Caco-2 (cell line): ENCODE measurements at places on chromosomes 6 and 20. TPM values are rescaled to one million over a fixed set of nuclear protein-coding genes. Genes with fewer than 3 reads are reported as not detected.

SAPCD1 gene
- total RNA-seq = 6.4 and 13.0 TPM in 2 replicates

COL10A1 gene
- not detected in 2 replicates for total RNA-seq

NOTCH4 gene
- 0.30 and 0.43 TPM in 2 replicates for total RNA-seq

NMBR gene
- not detected in 2 replicates for total RNA-seq

FAM209B gene
- total RNA-seq = not detected in 2 replicates

- no peaks in the 10 kb centered on the region for H3K27me3 ChIP-seq
- H3K4me3 ChIP-seq = no peak overlapping the region
- no peak overlapping the region for H3K27ac ChIP-seq
- no peaks in the 10 kb centered on the region for H3K36me3 ChIP-seq
- DNase-seq = no peak
- H3K4me1 ChIP-seq = no peaks in the 10 kb centered on the region
These were observed 203.6 kb downstream of the GJA1 start for GRCh38 chr6:121639021-121639420.

DNA sequence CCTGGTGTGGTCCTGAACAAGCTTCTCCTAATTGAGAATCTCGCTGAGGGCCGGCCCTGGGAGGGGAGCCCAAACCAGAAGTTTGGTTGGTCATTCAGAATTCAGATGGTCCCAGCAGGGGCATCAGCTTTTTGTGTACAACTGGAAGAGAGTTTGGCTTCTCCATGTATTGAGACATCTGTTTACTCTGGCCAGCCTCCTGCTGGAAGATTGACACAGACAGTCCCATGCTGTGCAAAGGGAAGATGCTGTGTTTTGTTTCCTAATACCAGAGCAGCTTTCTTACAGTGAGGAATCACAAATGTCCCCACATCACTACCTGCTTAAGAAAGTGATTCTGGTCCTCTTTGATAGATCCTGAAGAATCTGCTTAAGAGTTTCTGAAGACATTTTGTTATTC is 97.8 kb downstream of the PLEKHG1 start:
- H3K27ac ChIP-seq = no peak overlapping the region
- no peak overlapping the region for H3K4me3 ChIP-seq
- no peaks in the 10 kb centered on the region for H3K36me3 ChIP-seq
- peaks cover 41% of the 10 kb centered on the region for H3K4me1 ChIP-seq
- no peaks in the 10 kb centered on the region for H3K27me3 ChIP-seq

DNA sequence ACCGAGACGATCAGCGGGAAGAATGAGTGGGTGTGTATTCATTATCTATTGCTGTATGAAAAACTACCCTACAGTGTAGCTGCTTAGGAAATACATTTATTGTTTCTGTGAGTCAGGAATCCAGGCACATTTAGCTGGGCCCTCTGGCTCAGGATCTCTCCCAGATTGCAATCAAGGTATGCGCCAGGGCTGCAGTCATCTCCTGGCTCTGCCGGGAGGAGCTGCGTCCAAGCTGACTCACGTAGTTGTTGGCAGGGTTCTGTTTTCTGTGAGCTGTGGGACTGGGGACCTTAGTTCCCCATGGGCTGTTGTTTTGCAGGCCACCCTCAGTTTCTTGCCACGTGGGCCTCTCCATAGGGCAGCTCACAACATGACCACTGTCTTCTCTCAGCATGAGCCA is 68.2 kb upstream of the FUCA2 start:
- H3K27me3 ChIP-seq = no peaks in the 10 kb centered on the region
- DNase-seq = no peak
- no peak overlapping the region for H3K27ac ChIP-seq
